ENCODE measurements at places on chromosomes 7 and 10.
A peak's percentile ranks its signal among the peaks of the same experiment; 100 is the strongest.

DNA sequence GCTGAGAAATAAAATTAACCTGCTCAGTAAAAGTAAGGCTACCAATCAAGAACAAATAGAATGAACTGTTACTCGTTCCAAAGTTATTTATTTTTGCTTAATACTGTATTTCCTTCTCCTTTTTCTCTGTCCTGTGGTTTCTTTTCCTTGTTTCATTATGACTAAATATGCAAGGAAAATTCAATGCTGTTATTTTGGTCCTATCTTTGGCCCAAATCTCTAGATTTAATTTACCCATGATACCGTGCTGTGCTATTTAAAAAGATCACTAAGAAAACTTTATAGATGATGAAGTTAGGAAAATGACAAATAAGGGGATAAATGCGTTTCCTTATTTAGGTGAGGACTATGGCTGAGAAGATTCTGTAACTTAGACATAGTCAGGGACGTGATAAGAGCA lies 45.3 kb upstream of the FAM133B start:
- no peak for DNase-seq

GRCh38 chr7:112449353-112449752 lies 907 bp upstream of the IFRD1 start:
- peak; percentile 34 for DNase-seq

DNA sequence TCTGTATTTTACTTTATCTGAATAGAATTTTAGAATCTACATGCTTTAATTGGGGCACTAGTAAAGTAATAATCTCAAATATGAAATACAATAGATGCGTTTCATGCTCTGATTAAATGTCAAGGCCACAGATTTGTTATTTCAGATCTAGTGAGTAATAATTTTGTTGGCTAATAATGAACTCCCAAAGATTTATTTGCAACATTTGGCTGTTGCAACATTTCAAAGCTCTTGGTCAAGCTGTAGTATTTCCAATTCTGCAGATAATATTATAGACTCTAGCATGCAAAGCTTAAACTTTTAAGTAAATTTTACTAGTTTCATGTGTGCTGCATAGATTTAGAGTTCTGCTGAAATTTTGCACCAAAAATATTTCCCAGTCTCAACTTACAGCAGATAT lies 16.7 kb downstream of the LRRN3 start:
- no peak for DNase-seq

DNA sequence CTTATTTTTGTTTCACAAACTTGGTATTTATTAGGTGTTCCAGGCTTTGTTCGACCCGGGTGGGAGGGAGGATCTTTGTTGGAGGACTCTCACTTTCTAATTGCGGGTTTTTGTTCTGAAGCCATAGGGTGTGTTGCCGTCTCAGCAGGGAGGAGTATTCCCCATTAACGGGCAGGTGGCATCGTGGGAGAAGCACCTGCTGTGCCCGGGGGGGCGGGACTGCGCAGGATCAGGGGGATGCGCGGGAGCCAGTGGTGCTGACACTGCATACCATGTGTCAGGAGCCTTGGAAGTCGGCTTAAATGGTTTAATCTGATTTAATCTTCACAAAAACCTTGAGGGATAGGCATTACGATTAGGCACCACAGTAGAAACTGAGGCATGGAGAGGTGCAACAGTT lies 113.0 kb downstream of the MGMT start:
- DNase-seq: no peak

GRCh38 chr7:150945171-150945852 lies 32.8 kb downstream of the KCNH2 start:
- DNase-seq: no peak

All from stimulated activated CD4-positive, alpha-beta T cell treated with anti-CD3 and anti-CD28 coated beads, Interleukin-12 subunit alpha, Interleukin-12 subunit beta, amount 100 ng/mL, for 48 hours (primary cell).